ENCODE measurements at places on chromosomes 11 and 22.
A peak's percentile ranks its signal among the peaks of the same experiment; 100 is the strongest.

- H3K27me3 ChIP-seq: no peaks in the 10 kb centered on the region
- H3K4me3 ChIP-seq: no peak overlapping the region
- peak overlapping the region; percentile 84 for H3K27ac ChIP-seq
- H3K4me1 ChIP-seq: peaks cover 19% of the 10 kb centered on the region
- H3K36me3 ChIP-seq: no peaks in the 10 kb centered on the region
- DNase-seq: no peak
Measured at GRCh38 chr11:111938687-111939160, 1.6 kb downstream of the DIXDC1 start.

DNA sequence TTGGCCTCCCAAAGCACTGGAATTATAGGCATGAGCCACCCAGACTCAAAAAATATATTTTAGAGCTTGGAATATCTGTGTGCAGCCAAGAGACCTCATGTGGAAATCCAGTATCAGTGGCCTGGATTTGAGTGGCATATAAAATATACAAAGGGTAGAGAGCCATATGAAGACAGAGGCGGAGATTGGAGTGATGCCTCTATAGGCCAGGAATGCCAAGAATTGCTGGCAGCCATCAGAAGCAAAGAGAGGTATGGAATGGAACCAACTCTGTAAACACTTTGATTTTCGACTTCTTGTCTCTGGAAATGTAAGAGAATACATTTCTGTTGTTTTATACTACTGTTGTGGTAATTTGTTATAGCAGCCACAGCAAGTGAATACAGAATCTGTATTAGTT is 123.0 kb downstream of the PLEKHA7 start:
- H3K27ac ChIP-seq: peak overlapping the region; percentile 56
- peaks cover 10% of the 10 kb centered on the region for H3K4me1 ChIP-seq
- H3K4me3 ChIP-seq: no peak overlapping the region
- no peaks in the 10 kb centered on the region for H3K27me3 ChIP-seq
- no peak for DNase-seq
- H3K36me3 ChIP-seq: no peaks in the 10 kb centered on the region

- DNase-seq: no peak
- no peak overlapping the region for H3K4me3 ChIP-seq
- H3K27me3 ChIP-seq: no peaks in the 10 kb centered on the region
Measured at GRCh38 chr11:116913000-116913399, 75.6 kb upstream of the APOA1 start.

- no peaks in the 10 kb centered on the region for H3K36me3 ChIP-seq
- DNase-seq: no peak
- H3K27me3 ChIP-seq: no peaks in the 10 kb centered on the region
- H3K4me3 ChIP-seq: no peak overlapping the region
Measured at GRCh38 chr11:75389925-75390324, 9.4 kb upstream of the RPS3 start.

DNA sequence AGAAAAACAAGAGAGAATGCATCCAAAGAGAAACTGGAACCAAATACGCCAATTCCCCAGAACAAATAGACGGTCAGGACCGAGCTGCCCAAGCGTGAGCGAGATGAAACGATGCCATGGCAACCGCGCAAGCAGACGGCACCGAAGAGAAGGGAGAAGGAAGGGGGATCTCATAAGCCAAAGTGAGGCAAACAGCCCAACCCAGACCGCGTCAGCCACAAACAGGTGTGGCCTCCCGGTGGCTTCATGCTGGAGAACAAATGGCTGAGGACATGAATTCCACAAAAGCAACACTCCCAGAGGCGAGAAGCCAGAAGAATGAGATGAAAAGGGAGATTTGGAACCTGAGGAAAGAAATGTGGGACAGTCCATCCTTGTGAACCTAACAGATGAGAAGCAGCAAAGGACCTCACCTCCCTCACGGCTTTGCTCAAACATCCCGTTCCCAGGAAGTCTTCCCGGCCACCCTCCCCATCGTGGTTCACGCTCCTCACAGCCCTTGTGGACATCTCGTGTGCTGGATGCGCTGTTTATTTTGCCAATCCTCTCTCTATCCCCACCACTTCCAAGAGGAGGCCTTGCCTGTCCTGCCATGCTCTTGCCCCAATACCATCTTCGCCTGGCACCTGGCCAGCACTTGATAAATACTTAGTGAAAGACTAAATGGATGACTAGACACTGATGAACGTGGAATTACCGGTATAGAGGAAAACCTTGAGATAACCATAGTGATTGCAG is 89.1 kb upstream of the RTL6 start:
- H3K27ac ChIP-seq: no peak overlapping the region
- no peak for DNase-seq
- no peak overlapping the region for H3K4me3 ChIP-seq
- no peaks in the 10 kb centered on the region for H3K27me3 ChIP-seq
- H3K36me3 ChIP-seq: no peaks in the 10 kb centered on the region

Measured in hepatocyte (in vitro differentiated cells).